ENCODE measurements at places on chromosomes 7 and 10. TPM values are rescaled to one million over a fixed set of nuclear protein-coding genes. Genes with fewer than 3 reads are reported as not detected.

Gene STRA8
- total RNA-seq: not detected

Gene FBXO24
- 0.45 TPM for total RNA-seq

Gene NKX1-2
- total RNA-seq: not detected

Gene PTPRN2
- total RNA-seq: 1.3 TPM

Gene COL13A1
- total RNA-seq: 5.2 TPM

Gene FUOM
- 9.5 TPM for total RNA-seq

Measured in natural killer cell (primary cell).